ENCODE measurements at places on chromosomes 5 and 9. TPM values are rescaled to one million over a fixed set of nuclear protein-coding genes. Genes with fewer than 3 reads are reported as not detected.

- DNase-seq = no peak
Observed at GRCh38 chr9:105912863-105913516, 218.6 kb downstream of the TMEM38B start.

ZBTB34 gene
- 7.5 TPM for total RNA-seq

- DNase-seq = no peak
Observed at GRCh38 chr5:54492178-54492577, 25.4 kb upstream of the SNX18 start.

DNA sequence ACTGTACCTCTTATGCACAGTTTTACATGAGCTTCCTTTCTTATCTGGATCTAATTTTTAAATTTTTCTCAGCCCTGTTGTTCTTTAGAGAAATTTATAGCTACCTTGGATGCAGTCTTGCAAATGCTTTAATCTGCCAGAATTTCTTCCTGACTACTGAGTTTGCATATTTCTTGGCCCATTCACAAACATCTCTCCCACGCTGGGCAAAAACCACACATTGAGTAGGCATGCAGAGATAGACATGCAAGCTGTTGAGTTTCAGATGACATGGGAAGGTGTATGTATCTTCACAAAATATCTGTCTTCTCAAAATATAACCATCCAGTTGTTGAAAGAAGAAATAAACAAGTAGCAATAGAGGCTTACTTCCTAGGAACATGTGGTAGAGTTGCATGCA is 101.2 kb downstream of the PARP8 start:
- no peak for DNase-seq

GRCh38 chr5:139698490-139699146 is 50.5 kb downstream of the CXXC5 start:
- no peak for DNase-seq

ZDHHC21 gene
- total RNA-seq = 10.2 TPM

DNA sequence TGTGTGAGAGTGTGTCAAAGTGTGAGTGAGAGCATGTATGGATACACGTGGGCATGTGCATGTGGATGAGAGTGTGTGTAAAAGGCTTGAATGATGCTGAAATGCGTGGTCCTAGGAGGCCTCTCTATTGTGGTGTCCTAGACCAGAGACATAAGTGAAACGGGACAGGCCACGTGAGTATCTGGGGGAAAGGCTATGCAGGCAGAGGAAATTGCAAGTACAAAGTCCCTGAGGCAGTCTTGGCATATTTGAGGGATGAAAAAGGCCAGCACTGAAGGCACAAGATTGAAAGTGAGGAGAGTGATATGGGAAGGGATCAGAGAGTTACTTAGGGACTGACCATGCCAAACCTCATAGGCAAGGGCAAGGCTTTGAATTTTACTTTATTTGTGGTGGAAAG is 67.2 kb upstream of the CCDC152 start:
- no peak for DNase-seq

GRCh38 chr9:125461636-125462190 is 200.1 kb downstream of the GAPVD1 start:
- DNase-seq = no peak

- no peak for DNase-seq
Observed at GRCh38 chr9:123561046-123561445, 205.0 kb downstream of the CRB2 start.

- DNase-seq = no peak
Observed at GRCh38 chr5:96151891-96152290, 190.2 kb upstream of the ELL2 start.

- no peak for DNase-seq
Observed at GRCh38 chr9:113649054-113649453, 185.5 kb downstream of the RGS3 start.

- peak; percentile 77 for DNase-seq
Observed at GRCh38 chr5:76641514-76642120, 18.4 kb upstream of the F2RL2 start.

DNA sequence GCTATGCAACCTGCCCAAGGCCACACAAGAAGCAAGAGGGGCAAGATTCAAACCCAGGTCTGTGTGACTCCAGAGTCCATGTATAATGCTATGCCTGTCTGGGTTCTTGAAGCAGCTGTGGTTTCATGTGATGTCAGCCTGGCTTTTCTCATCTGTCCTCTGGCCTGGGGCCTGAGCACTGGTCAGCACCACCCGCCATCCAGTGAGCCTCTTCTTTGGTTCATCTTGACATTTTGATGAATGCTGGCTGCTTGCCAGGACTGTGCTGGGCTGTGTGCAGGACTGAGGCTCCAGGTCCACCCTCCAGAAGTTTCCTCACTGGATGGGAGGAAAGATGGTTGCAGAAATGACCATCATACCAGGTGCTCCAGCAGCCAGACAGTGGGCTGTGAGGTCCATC is 61.5 kb downstream of the TSTD2 start:
- DNase-seq = peak; percentile 12

- DNase-seq = no peak
Observed at GRCh38 chr9:106886111-106887046, 23.4 kb downstream of the ZNF462 start.

Measured in activated CD8-positive, alpha-beta memory T cell treated with anti-CD3 and anti-CD28 coated beads, Interleukin-2, amount 10 ng/mL, durations not matched to agents 7 days and 5 days (primary cell).